NCI-H1092 treated with DMSO at 0.1 percent for 48 hours (cell line): ENCODE measurements at places on chromosomes 1 and 21.

GRCh38 chr1:202238914-202239313 lies 45.3 kb downstream of the LGR6 start:
- no peak for DNase-seq

GRCh38 chr1:82139751-82140468 lies 339.2 kb downstream of the ADGRL2 start:
- DNase-seq: no peak

DNA sequence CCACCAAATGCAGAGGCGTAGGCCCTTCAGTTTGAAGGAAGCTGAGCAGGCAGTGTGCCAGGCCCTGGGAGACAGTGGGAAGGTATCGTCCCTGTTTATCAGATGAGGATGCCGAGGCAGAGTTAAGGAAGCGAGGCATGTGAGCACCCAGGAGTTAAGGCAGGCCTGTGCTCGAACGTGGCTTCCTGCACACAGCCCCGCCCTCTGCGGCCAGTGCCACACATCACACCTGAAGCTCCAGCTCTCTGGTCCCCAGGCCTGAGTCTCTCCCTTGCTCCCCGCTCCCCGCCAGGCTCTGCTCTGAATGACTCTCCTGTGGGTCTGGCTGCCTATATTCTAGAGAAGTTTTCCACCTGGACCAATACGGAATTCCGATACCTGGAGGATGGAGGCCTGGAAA lies 32.1 kb downstream of the EPHX1 start:
- no peak for DNase-seq

DNA sequence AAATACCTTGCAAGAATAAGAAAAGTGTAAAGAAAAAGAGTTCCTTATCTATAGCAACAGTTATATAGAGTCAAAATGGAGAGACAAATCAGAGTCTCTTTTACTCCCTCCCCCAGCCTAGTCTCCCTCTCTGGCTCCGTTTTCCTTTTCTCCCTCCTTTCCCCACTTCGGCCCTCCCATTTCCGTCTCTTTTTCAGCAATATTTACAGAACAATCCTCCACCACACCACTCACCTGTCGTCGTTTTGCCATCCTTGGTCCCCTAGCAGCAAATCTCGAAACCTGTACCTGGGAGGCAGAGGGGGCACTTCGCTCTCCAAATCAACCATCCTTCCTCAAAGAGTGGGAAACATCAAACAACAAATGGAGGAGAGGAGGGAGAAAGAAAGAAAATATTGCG lies 259 bp downstream of the KCNT2 start:
- DNase-seq: peak; percentile 86

- no peak for DNase-seq
Measured at GRCh38 chr1:67484492-67484891, 54.3 kb upstream of the SERBP1 start.

DNA sequence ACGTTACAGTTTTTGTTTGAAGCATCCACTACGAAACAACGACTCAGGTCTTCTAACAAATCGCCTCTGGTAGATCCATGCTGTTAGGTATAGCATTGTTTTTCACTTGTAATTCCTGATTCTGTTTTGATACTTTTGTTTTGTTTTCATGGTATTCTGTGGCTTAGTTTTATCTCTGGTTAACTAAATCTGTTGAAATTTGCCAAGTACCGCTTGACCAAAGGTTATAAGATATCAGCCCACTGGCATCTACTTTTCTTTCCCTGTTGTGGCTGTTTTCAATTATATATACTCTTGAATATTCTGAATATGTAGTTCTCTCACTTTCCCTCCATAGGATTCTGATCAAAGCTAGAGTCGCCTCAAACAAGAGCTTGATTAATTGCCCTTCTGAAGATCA lies 274.8 kb upstream of the C1orf105 start:
- no peak for DNase-seq

DNA sequence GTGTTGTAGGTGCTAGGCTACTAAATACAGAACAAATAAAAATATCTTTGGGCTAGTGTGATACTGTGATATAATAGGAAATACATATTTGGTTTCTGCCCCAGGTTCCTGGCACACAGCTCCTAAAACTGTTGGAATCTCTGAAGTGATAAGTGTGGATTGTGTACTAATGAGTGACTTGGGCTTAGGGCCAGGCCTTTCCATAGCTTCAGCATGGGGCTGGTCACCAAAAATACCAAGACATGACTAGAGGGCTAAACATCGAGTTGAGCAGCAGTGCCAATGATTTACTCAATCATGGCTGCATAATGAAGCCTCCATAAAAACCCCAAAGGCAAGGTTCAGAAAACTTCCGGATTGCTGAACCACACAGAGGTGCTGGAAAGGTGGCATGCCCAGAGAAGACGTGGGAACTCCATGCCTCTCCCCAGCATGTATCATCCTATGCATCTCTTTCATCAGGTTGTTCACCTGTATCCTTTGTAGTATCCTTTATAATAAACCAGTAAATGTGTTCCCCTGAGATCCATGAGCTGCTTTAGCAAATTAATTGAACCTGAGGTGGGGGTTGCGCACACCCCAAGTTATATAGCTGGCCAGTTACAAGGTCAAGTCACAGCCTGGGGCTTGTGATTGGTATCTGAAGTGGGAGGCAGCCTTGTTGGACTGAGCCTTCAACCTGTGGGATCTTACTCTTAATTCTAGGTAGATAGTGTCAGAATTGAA lies 51.6 kb downstream of the ZMYM4 start:
- no peak for DNase-seq

GRCh38 chr21:27129215-27129614 lies 162.3 kb upstream of the ADAMTS5 start:
- no peak for DNase-seq

DNA sequence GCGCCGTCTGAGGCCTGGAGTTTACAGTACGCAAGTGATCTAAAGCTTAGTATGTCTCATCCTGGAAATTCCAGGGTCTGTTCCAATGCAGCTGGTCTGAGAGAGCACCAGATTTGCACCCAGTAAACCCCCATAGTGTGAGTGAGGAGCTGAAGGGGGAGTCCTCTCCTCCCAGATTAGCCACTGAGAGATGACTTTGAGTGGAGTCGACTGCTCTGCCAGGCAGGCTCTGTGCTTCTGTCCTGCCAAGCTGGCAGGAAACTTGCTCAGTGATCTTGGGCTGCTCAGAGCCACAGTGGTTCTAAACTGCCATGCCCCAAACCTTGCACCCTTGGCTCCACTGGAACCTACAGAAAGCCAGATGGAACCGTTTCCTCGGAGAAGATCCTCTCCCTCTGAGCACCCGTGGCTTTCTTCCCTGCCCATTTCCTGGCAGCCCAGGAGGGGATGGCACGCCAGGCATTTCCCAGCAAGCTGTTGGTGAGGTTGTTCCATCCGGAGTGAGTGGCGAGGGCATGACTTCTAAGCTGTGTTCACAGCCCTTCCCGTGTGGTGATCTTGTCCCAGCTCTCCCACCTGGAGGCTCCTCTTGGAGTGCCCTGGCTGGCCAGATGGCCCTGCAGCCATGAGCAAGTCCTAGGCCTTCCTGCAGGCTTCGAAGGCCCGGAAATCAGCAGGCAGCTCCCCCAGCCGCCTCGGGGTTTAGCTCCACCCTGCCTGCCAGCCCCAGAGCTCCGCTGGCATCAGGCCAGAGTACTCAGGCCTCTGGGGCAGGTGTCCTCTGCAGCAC lies 125.9 kb upstream of the VAMP3 start:
- peak; percentile 89 for DNase-seq

DNA sequence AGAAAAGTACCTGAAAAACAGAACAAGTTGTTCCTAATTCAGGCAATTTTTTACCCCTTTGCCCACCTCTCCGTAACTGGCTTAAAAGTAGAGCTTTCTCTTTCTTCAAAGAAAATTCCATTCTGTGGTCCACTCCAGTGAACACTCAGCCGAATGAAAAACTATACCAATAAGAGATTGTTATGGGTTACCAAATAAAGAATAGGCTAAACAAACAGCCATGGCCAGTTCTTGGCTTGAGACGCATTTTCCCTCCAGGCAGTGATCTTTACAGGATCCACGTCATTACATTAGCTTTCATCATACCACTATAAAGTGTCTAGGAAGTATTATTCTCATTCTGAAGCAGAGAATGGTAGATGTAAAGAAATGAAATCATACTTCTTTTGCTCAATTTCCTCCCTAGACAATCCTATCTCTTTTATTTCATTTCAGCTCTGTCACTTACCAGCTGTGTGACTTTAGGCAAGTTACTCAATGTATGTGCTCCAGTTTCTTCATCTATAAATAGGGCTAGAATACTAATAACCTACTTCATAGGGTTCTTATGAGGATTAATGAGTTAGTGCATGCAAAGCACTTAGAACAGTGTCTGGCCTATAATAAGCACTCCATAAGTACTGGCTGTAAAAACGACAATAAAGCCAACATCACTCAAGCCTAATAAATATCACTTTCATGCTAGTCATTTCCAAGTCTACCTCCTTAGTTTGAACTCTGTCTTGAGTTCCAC lies 26.5 kb upstream of the TRIM45 start:
- no peak for DNase-seq

DNA sequence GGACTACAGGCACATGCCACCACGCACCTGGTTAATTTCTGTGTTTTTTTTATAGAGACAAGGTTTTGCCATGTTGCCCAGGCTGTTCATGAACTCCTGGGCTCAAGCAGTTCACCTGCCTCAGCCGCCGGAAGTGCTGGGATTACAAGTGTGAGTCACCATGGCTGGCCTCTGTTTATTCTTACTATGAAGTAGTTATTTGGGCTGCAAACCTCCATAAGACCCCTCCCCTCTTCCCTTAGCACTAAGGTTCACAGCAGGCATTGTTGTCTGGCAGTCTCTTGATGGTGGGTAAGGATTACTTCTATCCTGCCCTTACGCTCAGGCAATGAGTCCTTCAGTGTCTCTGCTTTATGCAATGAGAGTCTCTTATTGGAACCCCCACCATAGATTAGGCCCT lies 51.8 kb downstream of the ANGPTL1 start:
- DNase-seq: no peak

- no peak for DNase-seq
Measured at GRCh38 chr1:246095443-246095842, 411.6 kb downstream of the SMYD3 start.

GRCh38 chr1:35925741-35926140 lies 5.2 kb upstream of the AGO3 start:
- DNase-seq: no peak

GRCh38 chr1:71647513-71648300 lies 566.9 kb upstream of the ZRANB2 start:
- DNase-seq: no peak

- no peak for DNase-seq
Measured at GRCh38 chr1:224564454-224565084, 51.5 kb upstream of the CNIH3 start.

- no peak for DNase-seq
Measured at GRCh38 chr1:8409106-8409505, 91.2 kb downstream of the SLC45A1 start.

DNA sequence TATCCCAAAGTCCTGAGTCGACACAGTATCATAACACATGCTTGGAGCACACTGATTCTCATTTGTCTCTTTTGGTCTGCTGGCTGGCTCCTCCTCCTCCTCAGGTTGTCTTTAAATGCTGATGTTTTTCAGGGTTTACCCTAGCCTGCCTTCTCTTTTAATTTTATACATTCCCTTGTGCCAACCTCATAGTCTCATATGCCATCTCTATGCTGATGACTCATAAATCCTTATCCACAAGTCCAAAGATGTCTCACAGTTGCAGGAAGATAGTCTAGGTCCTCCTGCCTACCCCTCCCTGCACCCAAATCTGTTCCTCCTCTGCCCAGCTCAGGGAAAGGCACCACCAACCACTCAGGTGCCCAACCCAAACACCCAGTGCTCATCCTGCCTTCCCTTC lies 108.3 kb downstream of the SIPA1L2 start:
- DNase-seq: no peak

- no peak for DNase-seq
Measured at GRCh38 chr1:145942871-145943270, 14.9 kb downstream of the LIX1L start.

- no peak for DNase-seq
Measured at GRCh38 chr1:77670330-77670729, 12.1 kb downstream of the ZZZ3 start.

GRCh38 chr1:66271216-66271903 lies 262.6 kb upstream of the SGIP1 start:
- DNase-seq: no peak

- no peak for DNase-seq
Measured at GRCh38 chr21:46078322-46078977, 19.5 kb upstream of the COL6A2 start.

GRCh38 chr1:182520736-182521135 lies 68.3 kb downstream of the RNASEL start:
- no peak for DNase-seq

DNA sequence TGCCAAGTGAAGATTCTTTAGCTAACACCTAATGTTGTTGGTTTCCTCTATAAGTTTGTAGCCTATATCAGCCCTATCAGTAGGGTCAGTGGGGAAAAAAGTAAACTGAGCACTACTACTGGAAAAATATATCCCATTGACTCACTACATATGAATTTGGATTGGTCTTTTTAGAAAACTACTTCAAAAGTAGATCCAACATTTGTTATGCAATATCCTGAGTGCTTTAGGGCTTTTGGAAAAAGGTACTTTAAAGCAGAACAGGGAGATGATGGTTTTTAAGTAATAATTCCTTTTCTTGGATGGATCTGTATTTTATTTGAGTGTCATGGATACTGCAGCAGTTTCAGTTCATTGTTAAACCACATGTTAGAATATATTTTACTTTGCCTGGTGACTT lies 7.1 kb downstream of the C1orf21 start:
- no peak for DNase-seq

GRCh38 chr1:26761217-26761616 lies 26.5 kb upstream of the PIGV start:
- no peak for DNase-seq
